Esophagus muscularis mucosa (tissue), 4 donors: ENCODE measurements at places on chromosomes 6 and 20. TPM values are rescaled to one million over a fixed set of nuclear protein-coding genes. Genes with fewer than 3 reads are reported as not detected.

The LAMA5 gene
- 164 TPM for total RNA-seq

The COL21A1 gene
- 9.6 TPM for total RNA-seq

The BNIP5 gene
- total RNA-seq = not detected

The ULBP1 gene
- not detected for total RNA-seq

The OPRM1 gene
- 0.66 TPM for total RNA-seq

The DDX43 gene
- 1.4 TPM for total RNA-seq

The OSER1 gene
- 61.5 TPM for total RNA-seq

The CLDN20 gene
- not detected for total RNA-seq

The LAMA4 gene
- total RNA-seq = 271 TPM

The HLA-DQA1 gene
- total RNA-seq = 8.4 TPM

The MMP24 gene
- 4.0 TPM for total RNA-seq

The FAM209B gene
- total RNA-seq = not detected

The VSX1 gene
- not detected for total RNA-seq

The FERMT1 gene
- 0.32 TPM for total RNA-seq

The KIF13A gene
- 86.3 TPM for total RNA-seq

The CFAP206 gene
- not detected for total RNA-seq

The POM121L2 gene
- not detected for total RNA-seq

The ZBTB22 gene
- total RNA-seq = 12.9 TPM

The TINAG gene
- total RNA-seq = not detected

The ARMH2 gene
- total RNA-seq = not detected

The MLN gene
- not detected for total RNA-seq

The SYNGAP1 gene
- total RNA-seq = 8.0 TPM

The CLPSL1 gene
- total RNA-seq = not detected

The ZMYND8 gene
- total RNA-seq = 78.6 TPM

The FABP7 gene
- not detected for total RNA-seq

The DNAH8 gene
- total RNA-seq = not detected

The RIPOR3 gene
- total RNA-seq = 14.8 TPM

The THBD gene
- 206 TPM for total RNA-seq

The PGK2 gene
- total RNA-seq = not detected

The TRIM10 gene
- 0.42 TPM for total RNA-seq

The DACT2 gene
- total RNA-seq = 1.4 TPM

The C6orf141 gene
- 2.4 TPM for total RNA-seq

The MRAP2 gene
- total RNA-seq = 0.11 TPM

The EPPIN gene
- not detected for total RNA-seq

The IRF4 gene
- 0.29 TPM for total RNA-seq

The KHDRBS2 gene
- total RNA-seq = not detected

The C20orf144 gene
- not detected for total RNA-seq

The TTK gene
- total RNA-seq = 0.83 TPM

The NKX2-2 gene
- not detected for total RNA-seq

The OPN5 gene
- total RNA-seq = not detected

The PI16 gene
- total RNA-seq = 44.8 TPM

The MYMX gene
- total RNA-seq = not detected

The ATP6V1G2 gene
- total RNA-seq = 2.3 TPM

The FBXO5 gene
- total RNA-seq = 4.0 TPM

The PAX1 gene
- not detected for total RNA-seq

The RREB1 gene
- 31.5 TPM for total RNA-seq

The FNDC11 gene
- 0.39 TPM for total RNA-seq

The ENPP1 gene
- 17.7 TPM for total RNA-seq

The TFAP2D gene
- not detected for total RNA-seq

The RSPO3 gene
- total RNA-seq = 32.0 TPM

The DEFB132 gene
- not detected for total RNA-seq

The GRM1 gene
- total RNA-seq = under 0.01 TPM

The TPD52L1 gene
- total RNA-seq = 18.7 TPM

The TMEM217 gene
- total RNA-seq = not detected

The MYO6 gene
- total RNA-seq = 14.1 TPM

The HCRTR2 gene
- not detected for total RNA-seq

The KHDC1L gene
- total RNA-seq = not detected

The ENPP5 gene
- 1.2 TPM for total RNA-seq
